Trophoblast cell (in vitro differentiated cells and primary cell): ENCODE measurements at places on chromosomes 5 and 9.

DNA sequence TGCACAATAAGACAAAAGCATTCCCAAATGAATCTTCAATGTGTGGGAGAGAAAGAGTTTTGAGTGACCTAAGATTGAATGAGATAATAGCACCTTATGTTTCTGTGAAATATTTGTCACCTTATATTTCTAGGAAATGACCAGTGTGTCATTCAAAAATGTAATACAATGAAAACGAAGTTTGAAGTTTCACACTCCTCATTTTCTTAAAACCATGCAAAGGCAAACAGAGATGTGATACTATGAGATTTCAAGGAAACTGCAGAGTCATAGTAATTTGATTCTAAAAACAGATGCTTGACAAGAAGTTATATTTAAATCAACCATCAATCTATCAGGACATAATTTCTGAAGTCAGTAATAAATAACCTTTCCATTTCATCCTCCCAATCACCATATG, 13.6 kb upstream of the ABCA1 start:
- no peak overlapping the region for H3K4me3 ChIP-seq
- no peak for DNase-seq
- H3K36me3 ChIP-seq, result no peaks in the 10 kb centered on the region
- no peak overlapping the region for H3K27ac ChIP-seq

DNA sequence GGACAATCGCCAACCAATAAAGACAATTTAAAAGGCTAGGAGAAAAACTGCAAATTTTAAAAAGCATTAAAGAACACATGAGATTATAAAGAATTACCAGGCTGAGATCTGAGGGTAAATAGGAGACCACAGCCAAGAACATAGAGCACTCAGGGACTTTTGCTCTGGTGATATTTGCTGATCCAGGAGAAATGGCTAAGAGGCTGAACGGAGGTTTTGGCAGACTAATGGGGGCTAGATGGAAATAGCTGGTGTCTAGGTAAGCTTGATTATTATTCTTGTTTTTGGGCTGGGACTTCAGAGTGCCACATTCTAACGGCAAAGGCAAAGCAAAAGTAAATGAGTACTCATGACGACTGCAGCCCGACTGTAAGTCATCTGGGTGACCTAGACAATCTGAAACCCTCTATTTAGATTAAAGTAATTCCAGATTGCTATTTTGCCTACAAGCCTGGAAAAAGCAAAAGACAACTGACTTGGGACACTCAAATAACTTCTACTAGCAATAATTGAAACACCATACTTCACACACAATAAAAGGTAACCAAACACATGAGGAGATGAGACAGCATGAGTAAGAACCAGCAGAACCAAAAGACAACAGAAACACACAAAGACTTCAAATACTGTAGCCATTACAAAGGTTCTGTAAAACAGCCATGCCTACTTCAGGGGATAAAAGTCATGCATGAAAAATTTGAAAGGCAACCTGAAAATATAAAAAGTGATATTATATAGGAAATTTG, 68.8 kb downstream of the JAKMIP2 start:
- no peak for DNase-seq
- H3K27me3 ChIP-seq, result no peaks in the 10 kb centered on the region
- no peak overlapping the region for H3K27ac ChIP-seq
- H3K4me1 ChIP-seq, result no peaks in the 10 kb centered on the region

DNA sequence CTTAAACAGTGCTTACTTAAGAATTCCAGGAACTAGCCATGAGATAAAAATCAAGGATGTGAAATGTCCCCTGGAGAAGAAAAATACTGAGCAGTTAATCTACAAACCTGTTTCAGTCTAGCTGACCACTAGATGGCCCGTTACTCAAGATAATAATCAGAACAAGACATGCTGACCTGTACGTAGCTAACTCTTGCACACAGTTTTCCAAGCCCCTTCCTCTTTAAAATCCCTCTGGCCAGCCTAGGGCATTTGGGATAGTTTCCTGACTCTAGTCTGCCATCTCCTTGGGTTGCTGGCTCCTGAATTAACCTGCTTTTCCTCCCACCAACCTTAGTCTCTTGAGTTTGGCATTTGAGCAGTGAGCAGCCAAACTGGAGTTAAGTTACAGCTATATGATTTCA, 59.2 kb upstream of the TRAF1 start:
- H3K27me3 ChIP-seq, result no peaks in the 10 kb centered on the region
- H3K36me3 ChIP-seq, result no peaks in the 10 kb centered on the region
- DNase-seq, result peak; percentile 83
- H3K27ac ChIP-seq, result no peak overlapping the region

DNA sequence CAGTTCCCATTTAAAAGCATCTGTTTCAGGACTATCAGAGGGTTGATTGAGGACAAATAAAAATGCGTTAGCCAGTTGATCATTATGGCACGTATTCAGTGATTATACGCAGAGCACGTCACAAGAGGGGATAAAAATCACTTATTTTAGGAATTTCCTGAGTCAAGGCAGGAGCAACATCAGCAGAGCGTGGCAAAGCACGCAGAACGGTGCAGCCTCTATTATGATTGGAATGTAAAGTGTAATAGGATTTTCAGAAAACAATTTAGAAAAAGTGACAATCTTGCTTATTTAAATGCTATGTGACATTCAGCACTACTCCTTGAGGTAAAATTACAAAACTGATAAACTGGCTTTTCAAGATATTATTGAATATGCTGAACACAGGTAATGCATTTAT, 413.6 kb upstream of the DAP start:
- H3K4me1 ChIP-seq, result peaks cover 3% of the 10 kb centered on the region
- no peak overlapping the region for H3K27ac ChIP-seq

GRCh38 chr9:116323571-116323970, 170.0 kb downstream of the PAPPA start:
- H3K36me3 ChIP-seq, result no peaks in the 10 kb centered on the region
- no peak overlapping the region for H3K4me3 ChIP-seq
- no peak overlapping the region for H3K27ac ChIP-seq

DNA sequence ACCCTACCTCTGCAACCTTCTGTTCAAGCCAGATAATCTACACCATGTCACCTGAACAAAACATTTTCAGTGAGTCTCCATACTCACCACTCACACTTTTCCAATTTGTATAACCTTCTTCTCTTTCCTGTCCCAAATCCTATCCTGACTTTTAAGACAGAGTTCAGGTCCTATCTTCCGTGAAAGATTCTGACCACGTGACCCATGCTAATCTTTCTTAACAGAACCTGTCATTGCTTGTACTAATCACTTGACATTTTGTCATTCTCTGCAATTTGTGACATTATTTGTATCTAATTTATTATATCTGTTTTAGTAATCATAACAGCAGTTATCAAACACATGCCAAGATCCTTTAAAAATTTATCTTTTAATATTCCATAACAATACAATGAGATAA, 132.5 kb upstream of the PRLR start:
- no peaks in the 10 kb centered on the region for H3K27me3 ChIP-seq
- H3K4me3 ChIP-seq, result no peak overlapping the region
- no peak for DNase-seq

GRCh38 chr9:27542508-27542907, 12.9 kb upstream of the MOB3B start:
- H3K4me1 ChIP-seq, result peaks cover 3% of the 10 kb centered on the region

- H3K36me3 ChIP-seq, result no peaks in the 10 kb centered on the region
- no peak overlapping the region for H3K4me3 ChIP-seq
- no peak for DNase-seq
- peaks cover 2% of the 10 kb centered on the region for H3K4me1 ChIP-seq
Observed at GRCh38 chr9:127014910-127015540, 100.4 kb downstream of the RALGPS1 start.

- H3K4me3 ChIP-seq, result no peak overlapping the region
- H3K27me3 ChIP-seq, result no peaks in the 10 kb centered on the region
- DNase-seq, result no peak
- H3K36me3 ChIP-seq, result peaks cover 29% of the 10 kb centered on the region
- H3K4me1 ChIP-seq, result peaks cover 61% of the 10 kb centered on the region
Observed at GRCh38 chr9:113599646-113600022, 136.1 kb downstream of the RGS3 start.

GRCh38 chr5:13941468-13941867, 3.0 kb downstream of the DNAH5 start:
- H3K27me3 ChIP-seq, result no peaks in the 10 kb centered on the region
- H3K27ac ChIP-seq, result no peak overlapping the region
- no peak for DNase-seq

DNA sequence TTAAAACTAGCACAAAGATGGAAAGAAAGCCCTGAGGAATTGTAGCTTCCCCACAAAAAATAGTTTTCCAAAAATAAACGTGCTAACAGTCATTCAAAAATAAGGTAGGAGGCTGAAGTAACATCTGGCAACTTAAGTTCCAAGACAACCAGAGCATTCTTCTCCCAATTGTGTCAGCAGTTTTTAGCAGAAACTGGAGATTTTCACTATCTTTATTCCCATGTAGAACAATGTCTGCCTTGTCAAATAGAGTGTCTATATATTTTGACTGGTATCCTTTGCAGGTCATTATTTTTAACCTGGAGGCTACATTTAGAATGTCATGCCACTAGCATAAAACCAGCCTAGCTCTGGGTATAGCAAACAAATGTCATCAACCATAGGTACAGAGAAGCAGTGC, 10.8 kb downstream of the TYRP1 start:
- peak overlapping the region; percentile 58 for H3K27ac ChIP-seq
- peaks cover 3% of the 10 kb centered on the region for H3K4me1 ChIP-seq
- no peak overlapping the region for H3K4me3 ChIP-seq
- no peaks in the 10 kb centered on the region for H3K27me3 ChIP-seq

GRCh38 chr9:106956971-106957370, 94.0 kb downstream of the ZNF462 start:
- no peaks in the 10 kb centered on the region for H3K27me3 ChIP-seq
- H3K4me3 ChIP-seq, result no peak overlapping the region
- H3K36me3 ChIP-seq, result peaks cover 23% of the 10 kb centered on the region

DNA sequence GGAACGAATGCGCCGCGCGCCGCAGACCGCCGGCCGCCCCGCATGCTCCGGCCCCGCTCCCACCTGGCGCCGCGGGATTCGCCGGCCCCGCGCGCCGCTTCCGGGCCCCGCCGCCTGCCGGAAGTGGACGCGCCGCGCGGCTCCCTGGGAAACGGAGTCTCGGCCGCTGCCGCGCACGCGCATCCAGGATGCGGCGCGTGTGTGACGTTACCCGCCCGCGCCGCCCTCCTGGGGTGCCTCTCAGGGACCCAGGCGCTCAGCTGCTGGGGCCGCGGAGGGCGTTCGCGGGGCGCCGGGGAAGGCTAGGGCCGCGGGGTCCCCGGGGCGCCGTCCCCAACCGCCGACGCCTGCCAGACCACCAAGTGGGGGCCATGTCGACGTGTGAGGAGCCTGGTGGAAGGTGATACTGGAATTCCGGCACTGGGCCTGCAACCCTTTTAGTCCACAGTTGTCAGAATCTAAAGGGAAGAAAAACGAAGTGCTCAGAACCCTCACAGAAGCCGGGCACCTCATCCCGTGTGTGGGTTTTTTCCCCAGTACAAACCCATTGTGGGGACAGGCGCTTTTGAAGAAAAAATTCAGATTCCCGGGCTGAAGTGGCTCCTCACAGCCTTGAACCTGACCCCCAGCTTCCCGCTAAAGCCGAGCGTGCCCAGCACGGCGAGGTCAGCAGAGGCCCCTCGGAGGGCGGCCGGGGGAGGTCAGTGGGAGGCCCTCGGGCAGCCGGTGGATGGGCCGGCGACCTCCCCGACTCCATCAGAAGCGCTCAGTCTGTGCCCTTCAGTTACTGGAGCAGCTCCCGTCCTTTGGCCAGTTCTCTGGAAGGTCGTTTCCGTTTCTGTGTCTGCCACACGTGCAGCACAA, at the start of gene CLPTM1L:
TSS of gene CLPTM1L (minus strand) at position 125 of the 864 bp plus-strand sequence. CDS start 258 bp downstream, outside the sequence.
- peaks cover 29% of the 10 kb centered on the region for H3K36me3 ChIP-seq
- H3K4me1 ChIP-seq, result peaks cover 9% of the 10 kb centered on the region
- peak within 1 kb of the TSS; percentile 99 for H3K4me3 ChIP-seq
- peak; percentile 86 for DNase-seq

- no peaks in the 10 kb centered on the region for H3K36me3 ChIP-seq
- H3K27me3 ChIP-seq, result no peaks in the 10 kb centered on the region
- DNase-seq, result no peak
- no peak overlapping the region for H3K4me3 ChIP-seq
- peaks cover 12% of the 10 kb centered on the region for H3K4me1 ChIP-seq
Observed at GRCh38 chr5:170135796-170136490, 30.2 kb downstream of the FOXI1 start.

DNA sequence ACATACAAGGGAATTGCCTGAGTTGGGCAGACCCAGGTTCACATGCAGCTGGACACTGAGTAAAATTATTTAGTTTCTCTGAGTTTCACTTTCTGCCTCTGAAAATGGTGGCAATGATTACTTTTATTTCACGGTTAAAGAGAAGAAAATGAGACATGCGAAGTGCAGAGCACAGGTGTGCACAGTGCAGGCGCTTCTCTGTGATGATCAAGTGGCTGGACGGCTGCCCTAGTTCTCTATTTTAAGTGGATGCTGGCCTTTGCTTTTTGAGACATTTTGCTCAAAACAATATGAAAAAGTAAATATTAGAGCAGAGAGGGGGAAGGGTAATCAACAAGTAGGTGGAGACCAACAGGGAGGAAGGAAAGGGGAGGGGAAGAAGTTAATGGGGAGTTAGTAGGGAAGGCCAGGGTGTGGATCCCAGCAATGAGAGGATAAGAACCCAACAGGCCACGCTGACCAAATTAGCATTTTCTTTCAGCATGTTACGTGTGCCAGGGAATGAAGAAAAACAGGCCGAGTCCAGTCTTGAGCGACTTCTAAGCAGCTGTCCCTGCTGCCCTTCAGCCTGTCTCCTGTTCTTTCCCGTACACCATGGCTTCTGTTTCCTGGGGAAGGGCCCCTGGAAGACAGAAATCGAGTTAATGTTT, 16.1 kb downstream of the SNX18 start:
- no peak overlapping the region for H3K4me3 ChIP-seq
- H3K27ac ChIP-seq, result peak overlapping the region; percentile 96
- DNase-seq, result peak; percentile 92
- peaks cover 3% of the 10 kb centered on the region for H3K36me3 ChIP-seq

DNA sequence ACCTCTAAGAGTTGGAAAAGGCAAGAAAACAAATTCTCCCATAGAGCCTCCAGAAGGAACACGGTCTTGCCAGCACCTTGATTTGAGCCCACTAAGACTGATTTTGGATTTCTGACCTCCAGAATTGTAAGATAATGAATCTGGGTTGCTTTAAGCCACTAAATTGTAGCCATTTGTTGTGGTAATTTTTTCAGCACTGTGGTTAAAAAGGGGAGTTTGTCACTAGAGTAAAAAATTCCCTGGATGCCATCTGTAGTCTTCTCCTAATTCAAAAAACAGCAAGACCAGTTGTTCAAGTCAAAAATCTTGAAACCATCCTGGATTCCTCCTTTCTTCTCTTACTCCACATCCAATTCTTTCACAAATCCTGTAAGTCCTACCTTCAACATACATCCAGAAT, 39.6 kb downstream of the NRG2 start:
- DNase-seq, result no peak
- H3K36me3 ChIP-seq, result no peaks in the 10 kb centered on the region
- H3K27ac ChIP-seq, result no peak overlapping the region

DNA sequence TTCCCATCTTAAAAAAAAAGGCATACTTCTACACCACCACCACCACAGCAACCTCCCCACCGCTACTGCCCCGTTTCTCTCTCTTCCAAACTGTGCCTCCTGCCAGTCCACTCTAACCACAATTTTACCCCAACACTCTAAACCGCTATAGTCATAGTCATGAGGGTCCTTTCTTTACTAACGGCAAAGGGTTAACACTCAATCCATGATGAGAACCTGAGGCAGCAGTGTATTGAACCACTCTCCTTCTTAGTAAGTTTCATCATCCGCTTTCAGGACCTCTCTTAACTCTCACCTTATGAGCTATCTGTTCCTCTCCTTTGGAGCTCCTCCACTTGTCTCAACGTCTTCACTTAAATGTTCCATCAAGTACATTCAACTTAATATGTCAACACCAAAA, 34.0 kb downstream of the IDNK start:
- no peaks in the 10 kb centered on the region for H3K4me1 ChIP-seq
- H3K27me3 ChIP-seq, result no peaks in the 10 kb centered on the region
- no peak overlapping the region for H3K4me3 ChIP-seq
- peaks cover 23% of the 10 kb centered on the region for H3K36me3 ChIP-seq
